ENCODE measurements at places on chromosomes 12 and 14.

GRCh38 chr12:53695152-53696145 is 19.6 kb upstream of the ATP5MC2 start:
- DNase-seq, result no peak

GRCh38 chr12:66903782-66904396 is 225.0 kb upstream of the GRIP1 start:
- DNase-seq, result no peak

DNA sequence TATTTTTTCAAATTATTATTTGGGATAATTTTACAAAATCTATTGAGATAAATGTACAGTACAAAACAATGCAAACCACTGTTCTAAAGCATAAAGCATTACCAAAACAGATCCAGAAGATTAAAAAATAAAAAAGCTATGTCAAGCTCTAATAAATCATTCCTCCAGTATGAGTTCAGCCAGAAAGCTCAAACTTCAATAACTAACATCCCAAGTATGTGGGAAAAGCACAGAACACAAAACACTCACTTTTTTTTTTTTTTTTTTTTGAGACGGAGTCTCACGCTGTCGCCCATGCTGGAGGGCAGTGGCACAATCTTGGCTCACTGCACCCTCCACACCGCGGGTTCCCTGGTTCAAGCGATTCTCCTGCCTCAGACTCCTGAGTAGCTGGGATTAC is 11.3 kb downstream of the SAV1 start:
- DNase-seq, result no peak

DNA sequence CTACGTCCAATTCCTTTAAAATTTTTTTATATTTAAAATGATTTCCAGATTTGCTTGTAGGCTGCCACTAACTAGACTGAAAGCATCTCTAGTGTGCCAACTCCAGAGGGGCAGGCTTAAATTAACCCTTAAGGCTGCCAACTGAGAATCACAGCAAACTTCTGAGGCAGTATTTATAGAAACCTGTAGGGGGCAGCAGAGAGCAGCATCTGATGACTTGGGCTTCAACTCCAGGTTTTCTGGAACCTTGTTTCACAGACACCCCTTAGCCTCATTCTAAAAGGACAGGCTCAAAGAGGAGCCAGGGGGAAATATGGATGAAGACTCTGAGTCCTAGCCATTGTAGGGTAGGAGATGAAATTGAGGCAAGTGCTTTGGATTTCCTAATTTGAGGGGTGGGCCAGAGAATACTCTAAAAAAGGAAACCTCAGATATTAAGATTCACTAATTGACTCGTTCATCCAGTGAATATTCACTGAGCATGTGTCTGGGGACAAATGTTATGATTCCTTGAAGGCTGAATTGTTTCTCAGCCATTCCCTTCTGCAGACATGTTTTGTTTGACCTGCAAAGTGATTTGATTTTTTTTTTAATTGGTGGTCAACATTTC is 63.3 kb upstream of the HSPB8 start:
- DNase-seq, result no peak

Data from lower lobe of right lung (tissue), 2 donors.